NCI-H446 treated with DMSO at 0.1 percent for 48 hours (cell line): ENCODE measurements at places on chromosomes 16 and 17.

DNA sequence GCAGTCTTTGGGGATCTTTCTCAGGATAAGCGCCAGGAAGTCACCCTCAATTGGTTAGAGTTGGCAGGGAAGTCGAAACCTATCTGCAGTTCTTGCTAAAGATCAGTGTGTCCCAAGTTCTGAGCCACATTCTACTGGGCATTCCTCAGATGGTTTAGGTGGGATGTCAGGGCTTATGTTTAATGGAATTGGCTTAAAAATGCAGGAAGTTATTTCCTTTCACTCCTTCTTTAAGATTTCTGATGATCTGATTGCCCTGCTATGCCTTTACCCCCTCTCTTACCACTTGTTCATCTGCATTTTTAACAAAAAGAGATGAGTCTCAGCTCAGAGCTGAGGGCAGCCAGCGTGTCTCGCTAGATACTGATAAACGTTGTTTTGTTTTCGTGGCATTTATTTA is 30.8 kb downstream of the FOXL1 start:
- DNase-seq = no peak

GRCh38 chr16:50253514-50253910 is 12.8 kb upstream of the ADCY7 start:
- no peak for DNase-seq

DNA sequence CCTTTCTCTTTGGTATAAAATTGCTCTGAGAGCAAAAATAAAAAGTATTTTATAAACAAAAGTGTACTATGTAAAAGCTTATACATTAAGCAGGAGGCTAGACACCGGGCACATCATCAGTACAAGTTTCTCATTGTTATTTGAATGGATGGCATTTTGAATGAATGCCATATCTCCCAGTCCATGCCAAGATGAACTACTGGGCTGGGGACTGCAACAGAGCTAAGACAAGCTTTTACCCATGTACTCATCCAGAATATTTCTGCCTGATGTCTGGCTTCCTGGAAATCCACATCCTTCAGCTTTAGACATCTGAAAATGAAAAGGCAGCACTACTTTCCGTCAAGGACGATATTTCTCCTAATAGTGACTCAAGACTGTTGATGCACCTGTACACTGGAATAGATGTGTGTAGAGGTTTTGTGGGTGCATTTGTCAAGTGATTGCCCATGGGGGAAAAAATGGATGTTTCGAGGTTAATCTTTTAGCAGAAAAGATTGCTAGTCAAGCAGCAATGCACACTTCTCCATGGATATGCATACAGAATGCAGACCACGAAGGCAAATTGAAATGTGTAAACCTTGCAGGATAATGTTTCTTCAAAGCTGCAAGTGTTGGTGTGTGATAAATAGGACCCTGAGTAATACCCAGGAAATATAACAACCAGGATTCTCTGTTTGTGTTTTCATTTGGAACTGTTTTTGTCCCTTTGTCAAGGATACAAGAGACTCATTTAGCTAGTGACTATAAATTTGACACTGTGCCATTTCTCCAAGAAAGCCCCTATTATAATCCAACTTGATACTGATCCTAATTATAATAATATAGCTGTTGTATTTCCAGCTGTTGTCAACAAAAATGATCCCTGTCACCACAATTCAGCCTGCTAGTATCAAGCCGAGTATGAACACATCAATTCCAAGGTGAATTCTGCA is 173.8 kb downstream of the CDH8 start:
- DNase-seq = no peak

DNA sequence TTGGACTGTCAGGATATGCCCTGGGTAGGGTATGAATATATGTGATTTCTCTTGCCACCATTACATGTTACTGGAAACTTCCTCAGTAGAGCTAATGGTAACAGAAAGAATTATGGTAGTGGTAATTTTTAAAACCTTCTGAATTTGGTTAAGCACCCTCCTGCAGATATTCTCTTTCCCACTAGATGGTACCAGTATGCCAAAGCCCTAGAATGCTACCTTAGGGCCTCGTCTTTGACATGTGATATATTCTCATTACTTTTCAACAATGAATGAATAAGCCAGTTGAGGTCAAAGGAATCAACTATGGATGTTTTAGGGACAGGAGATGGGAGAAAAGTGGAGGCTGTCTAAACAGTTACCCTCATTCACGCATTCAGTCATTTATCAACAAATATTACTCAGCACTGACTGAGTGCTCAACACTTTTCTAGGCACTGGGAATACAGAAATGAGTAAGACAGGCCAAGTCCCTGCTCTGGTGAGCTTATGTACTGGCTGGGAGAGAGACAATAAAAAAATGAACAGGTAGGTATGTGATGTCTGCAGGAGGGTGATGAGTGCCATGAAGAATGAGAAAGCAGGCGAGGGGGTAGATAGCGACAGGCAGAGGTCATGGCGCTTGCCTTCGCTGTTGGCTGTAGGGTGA is 14.7 kb downstream of the CDH13 start:
- no peak for DNase-seq

DNA sequence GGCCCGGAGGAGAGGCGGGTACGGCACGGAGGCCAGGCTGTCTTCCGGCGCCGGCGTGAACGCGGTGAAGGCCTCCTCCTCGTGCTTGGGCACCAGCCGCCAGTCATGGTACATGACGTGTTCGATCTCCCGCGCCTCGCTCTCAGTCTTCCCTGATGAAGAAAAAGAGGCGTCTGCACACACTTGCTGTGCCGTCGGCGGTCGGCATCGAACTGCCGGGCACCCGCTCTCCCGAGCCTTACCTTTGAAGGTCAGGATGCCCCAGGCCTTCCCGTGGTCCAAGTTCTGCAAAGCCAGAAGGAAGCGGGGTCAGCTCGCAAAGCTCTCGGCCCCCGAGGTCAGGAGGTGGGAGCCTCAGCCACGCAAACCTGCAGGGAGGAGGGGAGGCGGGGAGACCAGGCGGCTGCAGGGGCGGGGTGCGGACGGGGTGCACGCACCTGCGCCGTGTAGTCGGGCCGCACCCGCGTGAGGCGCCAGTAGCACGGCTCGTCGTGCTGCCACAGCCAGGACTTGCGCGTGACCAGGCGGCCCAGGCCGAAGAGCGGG is at the start of gene EME2:
Gene EME2, plus strand, starts transcription at position 449 of the 546 bp plus-strand sequence. CDS start 418 bp downstream, outside the sequence.
- no peak for DNase-seq

GRCh38 chr17:1422885-1423284 is 22.9 kb upstream of the YWHAE start:
- no peak for DNase-seq

GRCh38 chr16:52581530-52581929 is 34.6 kb upstream of the TOX3 start:
- no peak for DNase-seq

- DNase-seq = no peak
These were observed 19.7 kb downstream of the ADGRG1 start for GRCh38 chr16:57648125-57648524.

DNA sequence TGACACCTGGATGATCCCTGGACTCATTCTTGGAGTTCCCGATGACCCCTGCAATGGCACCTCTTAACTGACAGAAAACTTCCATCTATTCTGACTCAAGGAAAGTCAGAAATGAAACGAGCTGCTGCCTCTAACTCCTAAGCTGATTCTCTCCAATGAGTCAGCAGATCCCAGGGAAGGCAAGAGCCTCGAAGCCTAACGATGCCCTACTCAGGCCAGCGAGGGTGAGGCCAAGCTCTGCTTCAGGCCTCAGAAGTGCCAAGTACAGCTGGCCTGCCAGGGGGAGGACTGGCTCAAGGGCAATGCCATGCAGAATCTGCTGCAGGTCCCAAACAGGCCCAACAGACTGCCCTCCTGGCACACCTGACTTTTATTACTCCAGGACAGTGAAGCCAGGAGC is 36.3 kb downstream of the PLXDC1 start:
- no peak for DNase-seq

- DNase-seq = no peak
These were observed 21.0 kb downstream of the SLC7A6OS start for GRCh38 chr16:68289621-68290329.

GRCh38 chr17:43003542-43004172 is 2.9 kb upstream of the IFI35 start:
- no peak for DNase-seq

DNA sequence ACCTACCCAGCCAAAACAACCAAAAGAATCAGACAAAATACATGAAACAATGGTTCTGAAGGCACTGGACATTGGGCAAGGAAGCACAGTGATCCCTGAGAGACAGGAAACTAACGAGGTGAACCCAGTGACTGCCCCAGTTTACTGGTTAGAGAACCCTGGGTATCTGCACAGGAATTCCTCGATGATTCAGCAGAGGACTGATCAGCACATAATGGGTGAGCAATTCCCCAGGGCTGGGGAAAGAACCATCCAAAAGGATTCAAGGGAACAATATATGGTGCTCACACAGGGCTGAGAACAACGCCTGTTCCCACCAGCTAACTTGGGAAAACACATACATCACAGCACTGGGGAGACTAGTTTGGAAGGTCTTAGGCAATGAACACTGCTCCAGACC is 167.2 kb downstream of the PARN start:
- no peak for DNase-seq

DNA sequence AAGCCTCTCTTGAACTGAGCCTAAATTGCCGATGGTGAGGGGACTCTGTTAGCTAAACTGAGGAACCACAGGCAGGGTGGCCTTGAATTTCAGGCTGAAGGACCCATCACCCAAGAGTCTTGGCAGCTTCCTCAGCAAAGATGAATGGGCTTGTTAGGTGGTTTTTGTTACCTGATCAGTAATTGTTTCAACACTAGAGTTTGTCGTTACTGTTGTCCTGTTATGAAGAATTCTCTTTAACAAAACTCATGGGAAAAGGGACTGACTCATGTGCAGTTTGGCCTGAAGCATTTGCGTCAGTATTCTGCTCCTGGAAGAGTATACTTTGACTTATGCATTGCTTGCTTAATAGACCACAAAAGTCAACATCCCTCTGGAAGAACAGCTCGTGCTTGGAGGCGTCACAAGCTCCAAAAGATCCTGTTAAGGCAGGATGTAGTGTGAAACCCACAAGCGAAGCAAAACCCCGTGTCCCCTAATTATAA is 206.0 kb downstream of the IRX3 start:
- no peak for DNase-seq

DNA sequence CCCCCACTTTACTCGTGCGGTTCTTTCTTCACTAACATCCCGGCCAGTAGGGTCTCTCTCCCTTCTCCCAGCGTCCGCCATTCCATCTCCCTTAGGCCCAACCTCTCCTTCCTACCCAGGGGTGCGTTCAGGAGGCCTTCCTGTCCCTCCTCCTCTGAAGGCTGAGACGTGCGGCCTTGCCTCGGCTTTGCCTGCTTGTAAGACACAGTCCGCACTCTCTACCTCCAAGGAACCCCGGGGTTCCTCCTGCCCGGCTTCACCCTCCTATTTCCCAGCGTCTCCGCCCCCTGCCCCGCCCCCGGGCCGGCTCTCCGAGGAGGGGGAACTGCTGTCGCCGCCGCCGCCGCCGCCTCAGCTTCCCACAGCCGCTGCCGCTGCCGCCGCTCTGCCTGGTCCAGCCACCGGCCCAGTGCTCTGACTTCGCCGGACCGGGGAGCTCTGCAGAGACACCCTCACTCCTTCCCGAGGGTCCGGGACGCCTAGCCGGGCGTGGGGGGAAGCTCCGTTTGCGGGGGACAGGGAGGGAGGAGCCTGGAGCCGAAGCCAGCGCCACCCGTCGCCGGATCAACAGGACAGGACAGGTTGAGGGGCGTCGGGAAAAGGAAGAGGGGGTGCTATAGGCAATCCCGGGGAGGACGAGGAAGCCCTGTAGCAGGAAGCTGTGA is 1.2 kb upstream of the FGF11 start:
- DNase-seq = no peak

- DNase-seq = no peak
These were observed 589 bp downstream of the PEMT start for GRCh38 chr17:17590883-17591354.

DNA sequence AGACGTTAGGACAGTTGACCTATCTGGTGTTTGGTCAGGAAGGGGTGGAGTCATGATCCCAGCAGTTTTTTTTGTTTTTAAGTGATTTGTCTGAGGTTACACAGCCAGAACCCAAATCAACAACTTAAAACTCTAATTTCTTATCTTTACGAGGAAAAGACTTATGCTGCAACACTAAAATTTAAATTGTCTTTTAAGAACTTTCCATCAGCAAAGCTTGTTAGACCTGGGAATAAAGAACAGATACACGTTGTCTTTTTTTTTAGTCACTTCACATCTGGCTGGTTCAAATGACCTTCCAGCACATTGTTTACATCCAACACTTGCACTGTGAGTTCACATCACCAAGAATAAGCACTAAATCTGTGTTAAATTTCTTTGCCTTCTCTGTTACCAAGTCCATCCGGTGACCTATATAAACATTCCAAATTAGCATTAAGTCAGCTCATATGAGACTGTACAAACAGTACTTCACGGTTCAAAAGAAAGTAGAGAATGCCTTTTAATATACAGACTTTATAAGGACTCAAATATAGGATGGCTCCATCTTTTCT is 115.0 kb downstream of the HS3ST2 start:
- no peak for DNase-seq

DNA sequence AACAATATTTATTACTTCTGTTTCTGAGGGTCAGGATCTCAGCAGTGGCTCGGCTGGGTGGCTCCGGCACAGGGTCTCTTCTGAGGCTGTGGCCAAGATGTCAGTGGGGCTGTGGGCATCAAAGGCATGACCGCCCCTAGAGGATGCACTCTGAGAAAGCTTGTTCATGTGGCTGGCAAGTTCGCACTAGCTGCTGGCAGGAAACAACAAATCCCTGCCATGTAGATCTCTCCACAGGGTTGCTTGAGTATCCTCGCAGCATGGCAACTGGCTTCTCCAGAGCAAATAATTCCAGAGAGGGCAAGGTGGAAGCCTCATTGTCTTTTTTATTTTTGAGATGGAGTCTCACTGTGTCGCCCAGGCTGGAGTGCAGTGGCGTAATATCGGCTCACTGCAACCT is 12.5 kb downstream of the KCTD13 start:
- DNase-seq = no peak

GRCh38 chr16:11722468-11722808 is 20.2 kb downstream of the TXNDC11 start:
- no peak for DNase-seq

GRCh38 chr16:79752396-79752795 is 151.9 kb upstream of the MAF start:
- no peak for DNase-seq

GRCh38 chr17:28716740-28717577 is 709 bp downstream of the RAB34 start:
- no peak for DNase-seq

- DNase-seq = no peak
These were observed 141.4 kb upstream of the GSE1 start for GRCh38 chr16:85471469-85472431.

- DNase-seq = no peak
These were observed 11.7 kb upstream of the FAM20A start for GRCh38 chr17:68612923-68613292.

- no peak for DNase-seq
These were observed 8.6 kb downstream of the SLC7A5 start for GRCh38 chr16:87860553-87861299.

GRCh38 chr16:67024384-67025209 is 4.4 kb upstream of the CBFB start:
- no peak for DNase-seq

- no peak for DNase-seq
These were observed 387.1 kb downstream of the XYLT1 start for GRCh38 chr16:17083628-17084027.

- DNase-seq = no peak
These were observed 537 bp downstream of the GOSR1 start for GRCh38 chr17:30477774-30478115.

GRCh38 chr17:7626956-7627249 is 718 bp downstream of the SAT2 start:
- no peak for DNase-seq
